Ovary (tissue), 10 donors: ENCODE measurements at places on chromosomes 2 and 18. TPM values are rescaled to one million over a fixed set of nuclear protein-coding genes. Genes with fewer than 3 reads are reported as not detected.

NFATC1 gene
- total RNA-seq = 22.1 TPM

SH3YL1 gene
- 53.1 TPM for total RNA-seq

ACVR1 gene
- 39.4 TPM for total RNA-seq

CDKL4 gene
- total RNA-seq = 1.9 TPM

MAL gene
- total RNA-seq = 1.7 TPM

RIT2 gene
- total RNA-seq = not detected

POTEJ gene
- not detected for total RNA-seq

APCDD1 gene
- 60.6 TPM for total RNA-seq

HK2 gene
- 28.9 TPM for total RNA-seq

CD207 gene
- total RNA-seq = 0.32 TPM

HNMT gene
- 76.5 TPM for total RNA-seq

DNA sequence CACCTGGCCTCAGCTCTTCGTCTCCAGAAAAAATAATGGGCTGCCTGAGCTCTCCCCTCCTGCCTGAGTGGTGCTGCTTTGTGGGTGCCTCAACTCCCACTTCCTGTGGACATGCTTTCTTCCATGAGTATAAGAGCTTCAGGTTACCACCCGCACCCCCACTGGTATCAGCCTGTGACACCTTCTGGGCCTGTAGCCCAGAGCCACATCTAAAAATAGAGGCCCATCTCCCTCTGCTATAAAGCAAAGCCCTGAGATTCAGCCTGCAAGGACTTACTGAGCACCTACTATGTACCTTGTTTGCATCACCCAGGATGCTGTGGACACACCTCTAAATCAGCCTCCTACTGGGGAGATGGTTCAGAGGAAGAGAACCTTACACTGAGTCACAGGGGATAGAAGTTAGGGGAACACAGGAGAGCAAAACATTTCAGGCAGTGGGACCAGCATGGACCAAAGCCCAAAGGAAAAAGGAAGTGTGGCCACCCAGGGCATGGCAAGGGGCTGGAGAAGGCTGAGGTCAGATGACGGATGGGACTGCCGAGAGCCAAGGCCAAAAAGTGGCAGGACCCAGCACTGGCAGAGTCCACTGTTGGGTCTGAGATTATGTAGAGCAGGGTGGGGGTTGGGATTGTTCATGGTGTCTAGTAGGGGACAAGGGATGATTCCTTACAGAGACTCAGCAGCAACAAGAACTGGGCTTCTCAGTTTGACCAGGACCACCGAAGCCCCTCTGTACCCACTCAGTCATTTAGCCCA lies 123.7 kb upstream of the PPP1CB start:
- no peaks in the 10 kb centered on the region for H3K36me3 ChIP-seq
- H3K27me3 ChIP-seq = no peaks in the 10 kb centered on the region
- no peak overlapping the region for H3K4me3 ChIP-seq
- H3K27ac ChIP-seq = peak overlapping the region; percentile 86
- H3K4me1 ChIP-seq = peaks cover 23% of the 10 kb centered on the region

GRCh38 chr2:174631009-174631981 lies 33.7 kb upstream of the WIPF1 start:
- H3K4me1 ChIP-seq = peaks cover 4% of the 10 kb centered on the region
- H3K4me3 ChIP-seq = no peak overlapping the region
- no peak overlapping the region for H3K27ac ChIP-seq
- DNase-seq = no peak
- H3K36me3 ChIP-seq = no peaks in the 10 kb centered on the region

- no peak overlapping the region for H3K4me3 ChIP-seq
- no peaks in the 10 kb centered on the region for H3K36me3 ChIP-seq
- no peak overlapping the region for H3K27ac ChIP-seq
- no peak for DNase-seq
These were observed 167.6 kb upstream of the SALL3 start for GRCh38 chr18:78812067-78812466.

GRCh38 chr18:9870431-9871008 lies 15.3 kb upstream of the TXNDC2 start:
- DNase-seq = no peak
- H3K27ac ChIP-seq = peak overlapping the region; percentile 56
- no peaks in the 10 kb centered on the region for H3K27me3 ChIP-seq
- H3K4me3 ChIP-seq = no peak overlapping the region
- peaks cover 17% of the 10 kb centered on the region for H3K4me1 ChIP-seq

- no peak overlapping the region for H3K27ac ChIP-seq
- H3K36me3 ChIP-seq = no peaks in the 10 kb centered on the region
- no peak overlapping the region for H3K4me3 ChIP-seq
- no peaks in the 10 kb centered on the region for H3K27me3 ChIP-seq
These were observed 19.2 kb downstream of the IRS1 start for GRCh38 chr2:226780431-226780830.

- no peak overlapping the region for H3K27ac ChIP-seq
- no peaks in the 10 kb centered on the region for H3K36me3 ChIP-seq
- DNase-seq = no peak
- no peaks in the 10 kb centered on the region for H3K4me1 ChIP-seq
- no peak overlapping the region for H3K4me3 ChIP-seq
- H3K27me3 ChIP-seq = no peaks in the 10 kb centered on the region
These were observed 51.3 kb downstream of the OTX1 start for GRCh38 chr2:63101954-63102353.

DNA sequence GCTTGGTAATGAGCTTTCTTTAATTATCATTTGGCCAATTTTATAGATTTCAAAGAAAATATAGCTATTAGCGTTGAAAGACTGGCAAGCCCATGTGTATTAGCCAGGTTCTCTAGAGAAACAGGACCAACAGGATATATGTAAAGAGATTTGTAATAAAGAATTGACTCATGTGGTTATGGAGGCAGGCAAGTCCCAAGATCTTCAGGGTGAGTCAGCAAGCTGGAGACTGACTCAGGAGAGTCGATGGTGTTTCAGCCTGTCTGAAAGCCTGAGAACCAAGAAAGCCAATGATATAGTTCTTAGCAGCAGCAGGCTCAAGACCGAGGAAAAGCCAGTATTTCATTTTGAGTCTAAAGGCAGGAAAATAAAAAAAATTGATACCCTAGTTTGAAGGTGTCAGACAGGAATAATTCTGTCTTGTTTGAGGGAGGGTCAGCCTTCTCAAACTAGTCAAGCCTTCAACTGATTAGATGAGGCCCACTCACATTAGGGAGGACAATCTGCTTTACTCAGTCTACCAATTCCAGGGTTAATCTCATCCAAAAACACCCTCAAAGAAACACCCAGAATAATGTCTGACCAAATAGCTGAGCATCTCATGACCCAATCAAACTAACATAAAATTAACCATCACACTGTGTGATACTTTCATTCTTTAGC lies 78.3 kb upstream of the CRIM1 start:
- no peaks in the 10 kb centered on the region for H3K36me3 ChIP-seq
- no peaks in the 10 kb centered on the region for H3K27me3 ChIP-seq
- H3K27ac ChIP-seq = no peak overlapping the region
- no peak for DNase-seq

GRCh38 chr18:32915516-32915915 lies 142.7 kb upstream of the KLHL14 start:
- peaks cover 2% of the 10 kb centered on the region for H3K4me1 ChIP-seq
- H3K36me3 ChIP-seq = no peaks in the 10 kb centered on the region
- no peak overlapping the region for H3K27ac ChIP-seq
- DNase-seq = no peak

GRCh38 chr2:196268538-196269338 lies 97.4 kb upstream of the STK17B start:
- H3K4me1 ChIP-seq = no peaks in the 10 kb centered on the region
- H3K4me3 ChIP-seq = no peak overlapping the region
- H3K27ac ChIP-seq = no peak overlapping the region
- no peak for DNase-seq
- no peaks in the 10 kb centered on the region for H3K36me3 ChIP-seq

DNA sequence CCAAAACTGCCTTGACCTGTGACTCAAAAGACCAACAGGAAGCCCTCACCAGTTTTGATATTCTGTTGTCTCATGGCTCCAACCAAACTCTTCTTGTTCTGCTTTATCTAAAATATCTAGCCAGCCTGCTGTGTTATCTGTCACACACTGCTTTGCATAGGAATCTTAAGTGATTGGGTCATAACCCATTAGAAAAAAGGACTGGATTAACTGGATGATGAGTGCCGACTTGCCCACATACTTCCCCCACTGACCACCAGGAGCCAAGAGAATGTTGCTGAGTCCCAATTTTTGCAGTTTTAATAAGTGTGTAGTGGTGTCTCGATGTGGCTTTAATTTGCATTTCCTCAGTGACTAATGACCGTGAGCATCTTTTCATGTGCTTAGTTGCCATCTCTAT lies 6.5 kb downstream of the MOGAT1 start:
- H3K4me3 ChIP-seq = no peak overlapping the region
- H3K27me3 ChIP-seq = peaks cover 2% of the 10 kb centered on the region
- no peaks in the 10 kb centered on the region for H3K4me1 ChIP-seq
- no peak overlapping the region for H3K27ac ChIP-seq
- no peaks in the 10 kb centered on the region for H3K36me3 ChIP-seq

DNA sequence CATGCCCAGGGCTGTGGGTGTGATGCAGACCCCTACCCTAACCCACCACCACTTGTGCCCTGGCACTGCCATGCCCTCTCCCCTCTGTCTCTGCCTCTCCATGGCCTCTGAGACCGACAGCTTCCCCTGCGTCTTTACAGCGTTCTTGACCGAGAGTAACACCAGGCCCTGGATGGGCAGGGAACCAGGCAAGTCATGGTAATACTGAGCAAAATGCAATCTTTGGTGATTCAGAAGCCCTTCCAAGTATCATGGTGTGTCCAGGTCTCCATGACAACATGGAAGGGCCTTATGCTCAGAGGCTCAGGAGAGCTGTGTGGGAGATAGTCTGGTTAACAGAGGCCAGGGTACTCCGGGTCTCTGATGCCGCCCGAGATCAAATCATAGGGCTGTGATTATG lies 176.1 kb downstream of the KLHL29 start:
- H3K27me3 ChIP-seq = no peaks in the 10 kb centered on the region
- H3K36me3 ChIP-seq = no peaks in the 10 kb centered on the region
- H3K4me1 ChIP-seq = peaks cover 22% of the 10 kb centered on the region
- no peak for DNase-seq
- no peak overlapping the region for H3K4me3 ChIP-seq

GRCh38 chr2:150387586-150388288 lies 99.7 kb downstream of the RND3 start:
- no peak for DNase-seq
- H3K27ac ChIP-seq = no peak overlapping the region
- no peaks in the 10 kb centered on the region for H3K4me1 ChIP-seq
- H3K36me3 ChIP-seq = no peaks in the 10 kb centered on the region
- no peak overlapping the region for H3K4me3 ChIP-seq

DNA sequence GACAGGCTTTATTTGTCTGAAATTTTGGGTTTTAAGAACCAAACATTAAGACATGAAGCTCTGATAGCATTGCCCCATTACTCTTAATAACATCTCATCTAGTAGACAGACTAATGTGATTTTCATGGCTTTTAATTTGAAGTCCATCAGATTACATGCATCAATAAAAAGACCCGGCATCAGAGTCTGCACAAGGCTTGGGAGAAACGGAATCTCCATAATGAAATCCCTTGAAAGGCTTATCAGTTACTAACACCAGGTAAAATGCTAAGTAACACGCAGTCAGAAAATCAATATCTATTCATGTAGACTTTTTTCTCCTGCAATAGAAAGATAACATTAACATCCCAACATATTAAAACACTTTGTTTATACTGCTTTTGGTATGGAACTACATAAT lies 1485.2 kb upstream of the DDX18 start:
- H3K4me1 ChIP-seq = no peaks in the 10 kb centered on the region
- H3K27ac ChIP-seq = no peak overlapping the region
- no peak for DNase-seq
- no peaks in the 10 kb centered on the region for H3K36me3 ChIP-seq
